Suprapubic skin (tissue), 4 donors: ENCODE measurements at places on chromosomes 7 and 10.

GRCh38 chr10:117318909-117319308 is 56.3 kb downstream of the PDZD8 start:
- DNase-seq = no peak

- DNase-seq = no peak
Observed at GRCh38 chr7:82697897-82698296, 254.3 kb upstream of the CACNA2D1 start.

DNA sequence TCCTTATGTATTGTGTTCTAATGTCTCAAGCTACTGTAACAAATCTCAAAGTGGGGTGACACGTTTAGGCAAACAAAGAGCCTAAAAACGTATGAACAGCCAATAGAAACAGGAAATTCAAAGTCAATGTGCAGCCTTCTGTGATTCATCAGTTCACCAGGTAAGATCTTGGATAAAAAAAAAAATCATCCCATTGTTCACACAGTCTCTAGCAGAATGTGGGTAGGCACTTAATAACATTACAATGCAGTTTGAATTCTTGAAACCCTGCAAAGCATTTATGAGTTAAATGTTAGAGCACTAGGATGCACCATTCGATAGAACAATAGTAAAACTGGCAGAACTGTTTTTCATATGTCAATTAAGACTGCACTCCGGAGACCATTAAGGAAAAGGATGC is 88.2 kb upstream of the HDAC9 start:
- no peak for DNase-seq

GRCh38 chr10:73625004-73625883 is 16.0 kb downstream of the MYOZ1 start:
- no peak for DNase-seq

DNA sequence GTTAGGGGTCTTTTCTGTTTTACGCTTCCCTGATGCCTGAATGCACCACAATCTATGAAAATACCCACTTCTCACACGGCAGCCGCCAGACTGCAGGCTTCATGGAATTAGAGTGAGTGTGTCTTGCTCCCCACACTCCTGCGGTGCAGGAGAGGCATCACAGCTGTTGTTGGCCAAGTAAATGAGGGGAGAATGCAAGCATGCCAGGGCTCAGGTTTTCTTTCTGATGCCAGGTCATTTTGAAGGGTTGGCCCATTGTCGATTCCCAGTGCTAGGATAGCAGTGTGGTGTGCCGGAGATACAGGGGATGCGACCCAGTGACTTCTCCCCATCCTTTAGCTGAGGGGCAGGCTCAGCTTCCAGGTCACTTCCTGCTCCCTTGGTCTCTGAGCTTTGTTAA is 16.3 kb downstream of the CXCL12 start:
- no peak for DNase-seq
